NCI-H1694 (cell line): ENCODE measurements at places on chromosomes 2 and 18.

- DNase-seq = no peak
Measured at GRCh38 chr2:124149571-124149970, 124.5 kb downstream of the CNTNAP5 start.

DNA sequence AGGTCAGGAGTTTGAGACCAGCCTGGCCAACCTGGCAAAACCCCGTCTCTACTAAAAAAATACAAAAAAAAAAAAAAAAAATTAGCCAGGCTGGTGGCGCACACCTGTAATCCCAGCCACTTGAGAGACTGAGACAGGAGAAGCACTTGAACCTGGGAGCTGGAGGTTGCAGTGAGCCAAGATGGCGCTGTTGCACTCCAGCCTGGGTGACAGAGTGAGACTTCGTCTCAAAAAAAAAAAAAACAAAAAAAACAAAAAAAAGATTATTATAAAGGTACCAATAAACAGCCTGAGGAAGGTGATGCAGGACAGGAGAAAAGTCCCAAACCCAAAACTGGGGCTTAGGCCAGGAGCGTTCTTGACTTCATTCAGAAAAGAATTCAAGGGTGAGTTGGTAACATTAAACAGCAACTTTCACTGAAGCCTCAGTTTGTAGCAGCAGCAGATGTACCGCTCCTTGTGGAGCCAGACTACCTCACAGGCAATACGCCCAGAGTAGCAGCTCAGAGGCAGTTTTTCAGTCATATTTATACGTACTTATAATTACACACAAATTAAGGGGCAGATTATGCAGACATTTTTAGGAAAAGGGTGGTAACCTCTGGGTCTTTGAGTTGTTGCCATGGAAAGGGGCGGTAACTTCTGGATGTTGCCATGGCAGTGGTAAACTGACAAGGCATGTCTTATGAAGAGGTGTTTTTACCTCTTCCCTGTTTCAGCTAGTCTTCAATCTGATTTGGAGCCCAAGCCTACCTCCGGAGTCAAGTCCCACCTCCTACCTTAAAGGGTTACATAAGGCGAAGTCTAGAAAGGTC, 1596.6 kb upstream of the CELF4 start:
- DNase-seq = no peak

GRCh38 chr2:74255660-74256213, 57.3 kb downstream of the MTHFD2 start:
- DNase-seq = no peak

- DNase-seq = no peak
Measured at GRCh38 chr2:8923183-8923582, 80.3 kb downstream of the MBOAT2 start.

- DNase-seq = no peak
Measured at GRCh38 chr18:47865183-47865582, 65.3 kb downstream of the SMAD2 start.

- no peak for DNase-seq
Measured at GRCh38 chr2:181655519-181655918, 1.4 kb downstream of the CERKL start.

DNA sequence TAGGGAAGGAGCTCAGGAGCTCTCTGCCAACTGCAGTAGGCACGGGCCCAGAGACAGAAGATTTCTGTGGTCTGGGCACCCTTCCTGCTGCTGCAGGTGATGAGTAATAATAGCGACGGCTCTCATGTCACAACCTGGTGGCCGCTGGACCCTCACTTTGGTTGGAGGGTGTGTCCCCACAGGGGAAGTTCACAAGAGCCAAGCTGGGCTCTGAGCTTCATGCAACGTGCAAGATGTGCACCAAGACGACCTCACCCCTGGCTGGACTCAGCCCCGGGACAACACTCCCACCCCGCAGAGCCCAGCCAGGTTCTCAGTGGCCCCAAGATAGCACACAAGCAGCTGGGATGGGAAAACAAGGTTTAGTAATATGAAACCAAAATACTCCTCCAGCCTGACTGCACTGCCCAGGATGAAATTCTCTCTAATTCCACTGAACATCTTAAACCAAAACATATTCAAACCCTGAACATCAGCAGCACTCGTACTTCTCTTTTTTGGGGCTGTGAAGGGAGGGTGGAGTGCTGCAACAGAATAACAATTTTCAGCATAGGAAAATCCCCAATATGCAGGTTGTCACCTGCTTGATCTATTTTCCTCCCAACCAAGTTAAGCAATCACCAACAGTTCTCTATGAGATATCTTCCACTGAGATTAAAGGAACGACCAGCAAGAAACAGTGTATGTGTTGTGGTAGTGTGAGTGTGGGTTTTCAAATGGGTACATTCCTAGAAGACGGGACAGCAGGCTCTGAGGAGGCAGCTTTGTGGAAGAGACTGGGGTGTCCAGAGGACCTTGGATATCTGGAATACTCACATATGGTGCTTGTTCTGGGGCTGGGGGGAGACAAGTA, 26.5 kb downstream of the BCL2 start:
- DNase-seq = no peak

DNA sequence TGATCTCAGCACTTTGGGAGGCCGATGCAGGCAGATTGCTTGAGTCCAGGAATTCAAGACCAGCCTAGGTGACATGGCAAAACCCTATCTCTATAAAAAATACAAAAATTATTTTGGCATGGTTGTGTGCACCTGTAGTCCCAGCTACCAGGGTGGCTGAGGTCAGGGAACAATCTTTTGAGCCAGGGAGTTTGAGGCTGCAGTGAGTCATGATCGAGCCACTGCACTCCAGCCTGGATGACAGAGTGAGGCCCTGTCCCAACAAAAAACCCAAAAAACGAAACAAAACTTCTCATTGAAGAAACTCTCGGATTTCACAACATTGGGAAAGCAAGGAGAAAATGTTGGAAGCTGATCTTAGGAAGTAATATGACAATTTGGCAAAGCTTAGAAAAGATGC, 317.3 kb upstream of the MGAT5 start:
- no peak for DNase-seq

DNA sequence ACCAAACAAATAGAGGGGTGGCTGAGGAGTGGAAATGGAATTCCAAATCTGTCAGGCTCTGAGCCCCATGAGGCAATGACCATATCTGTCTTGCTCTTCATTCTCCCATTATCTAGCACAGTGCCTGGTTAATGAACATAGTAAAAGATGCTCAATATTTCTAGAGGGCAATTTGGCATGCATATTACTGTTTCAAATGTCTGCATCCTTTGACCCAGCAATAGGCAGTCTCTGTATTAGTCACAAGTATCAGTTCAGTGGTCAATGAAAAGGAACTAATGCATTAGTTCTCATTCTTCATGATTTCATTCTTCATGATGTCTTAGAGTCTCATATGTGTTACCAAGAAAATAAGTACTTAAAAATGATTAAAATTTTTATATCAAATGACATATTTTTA, 28.4 kb upstream of the MALL start:
- no peak for DNase-seq

DNA sequence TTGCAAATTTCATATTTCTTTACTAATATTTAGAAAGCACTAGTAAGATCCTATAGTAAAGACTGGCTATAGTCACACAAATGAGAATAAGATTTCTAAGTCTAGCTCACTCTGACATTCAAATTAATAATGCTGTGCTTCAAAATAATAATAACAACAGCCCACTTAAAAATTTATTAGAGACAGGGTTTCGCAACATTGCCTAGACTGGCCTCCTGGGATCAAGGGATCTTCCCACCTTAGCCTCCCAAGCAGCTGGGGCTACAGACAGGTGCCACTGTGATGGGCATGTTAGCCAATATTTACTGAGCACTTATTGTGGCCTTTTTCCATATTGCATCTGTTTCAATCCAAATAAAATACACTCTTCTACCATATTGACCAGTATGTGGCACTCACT, 96.1 kb downstream of the PIEZO2 start:
- no peak for DNase-seq

DNA sequence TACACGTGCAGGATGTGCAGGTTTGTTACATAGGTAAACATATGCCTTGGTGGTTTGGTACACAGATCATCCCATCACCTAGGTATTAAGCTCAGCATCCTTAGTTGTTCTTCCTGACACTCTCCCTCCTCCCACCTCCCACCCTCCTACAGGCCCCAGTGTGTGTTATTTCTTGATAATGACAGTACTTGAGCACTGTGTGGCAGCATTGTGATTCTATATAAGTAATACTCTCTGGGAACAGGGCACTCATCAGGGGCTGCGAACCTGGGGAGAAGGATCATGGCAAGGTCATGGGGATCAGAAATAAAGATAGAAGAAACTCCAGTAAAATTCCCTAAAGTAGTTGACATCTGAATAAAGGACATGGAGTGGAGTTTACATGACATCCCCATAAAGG, 1256.2 kb upstream of the CRIM1 start:
- DNase-seq = no peak

- no peak for DNase-seq
Measured at GRCh38 chr2:47254464-47254863, 99.4 kb upstream of the STPG4 start.

DNA sequence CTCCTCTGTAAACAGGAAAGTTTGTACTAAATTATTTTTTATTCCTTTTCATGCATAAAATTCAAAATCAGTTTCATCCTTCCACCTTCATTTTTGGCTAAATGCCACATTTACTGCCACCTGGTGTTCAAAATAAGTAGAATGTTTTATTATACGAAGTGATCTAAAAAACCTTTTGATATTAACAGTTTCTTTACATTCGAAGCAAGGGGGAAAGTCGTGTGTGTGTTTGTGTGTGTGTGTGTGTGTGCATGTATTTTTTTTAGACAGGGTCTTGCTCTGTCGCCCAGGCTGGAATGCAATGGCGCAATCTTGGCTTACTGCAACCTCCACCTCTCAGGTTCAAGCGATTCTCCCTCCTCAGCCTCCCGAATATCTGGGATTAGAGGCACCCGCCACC, 9.0 kb upstream of the SCN9A start:
- DNase-seq = no peak
